ENCODE measurements at places on chromosomes 5 and 9. TPM values are rescaled to one million over a fixed set of nuclear protein-coding genes. Genes with fewer than 3 reads are reported as not detected.

- DNase-seq = peak; percentile 3
Observed at GRCh38 chr5:1961952-1962595, 79.3 kb upstream of the IRX4 start.

- DNase-seq = no peak
Observed at GRCh38 chr5:170628028-170628427, 124.2 kb downstream of the KCNIP1 start.

DNA sequence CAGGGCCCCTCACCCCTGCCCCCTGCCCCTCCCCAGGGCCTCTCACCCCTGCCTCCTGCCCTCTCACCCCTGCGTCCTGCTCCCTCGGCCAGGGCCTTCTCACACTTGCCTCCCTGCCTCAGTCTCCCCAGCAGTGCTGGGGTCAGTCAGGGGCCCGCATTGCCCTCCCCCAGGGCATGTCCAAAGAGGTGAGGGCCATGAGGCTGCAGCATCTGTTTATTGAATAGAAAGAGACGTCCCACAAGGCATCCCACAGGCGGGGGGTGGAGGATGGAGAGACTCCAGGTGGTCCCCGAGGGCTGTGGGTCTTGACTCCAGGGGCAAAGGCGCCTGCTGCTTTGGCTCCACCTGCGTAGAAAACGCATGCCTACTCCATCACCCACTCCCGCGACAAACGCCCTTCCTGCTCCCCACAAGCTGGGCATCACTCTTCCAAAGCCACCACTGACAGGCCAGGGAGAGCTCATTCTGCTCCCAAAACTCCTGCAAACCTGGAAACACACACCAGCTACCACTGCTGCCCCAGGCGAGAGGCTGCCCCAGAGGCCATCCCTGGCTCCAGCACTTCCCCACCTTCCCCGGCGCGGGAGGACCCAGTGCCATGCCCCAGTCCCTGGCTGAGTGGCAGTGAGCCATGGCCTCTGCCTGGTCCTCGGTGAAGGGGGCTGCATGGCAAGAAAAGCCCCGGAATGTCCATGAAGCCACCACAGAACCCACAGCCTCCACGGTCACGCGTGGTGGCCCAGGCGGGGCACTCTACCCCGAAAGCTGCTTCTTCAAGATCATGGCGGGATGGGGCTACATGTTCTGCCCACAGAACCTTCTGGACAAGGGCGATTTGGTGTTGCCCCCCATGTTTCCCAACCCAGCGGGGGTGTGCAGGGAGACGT lies 1.6 kb upstream of the LCN8 start:
- DNase-seq = no peak

DNA sequence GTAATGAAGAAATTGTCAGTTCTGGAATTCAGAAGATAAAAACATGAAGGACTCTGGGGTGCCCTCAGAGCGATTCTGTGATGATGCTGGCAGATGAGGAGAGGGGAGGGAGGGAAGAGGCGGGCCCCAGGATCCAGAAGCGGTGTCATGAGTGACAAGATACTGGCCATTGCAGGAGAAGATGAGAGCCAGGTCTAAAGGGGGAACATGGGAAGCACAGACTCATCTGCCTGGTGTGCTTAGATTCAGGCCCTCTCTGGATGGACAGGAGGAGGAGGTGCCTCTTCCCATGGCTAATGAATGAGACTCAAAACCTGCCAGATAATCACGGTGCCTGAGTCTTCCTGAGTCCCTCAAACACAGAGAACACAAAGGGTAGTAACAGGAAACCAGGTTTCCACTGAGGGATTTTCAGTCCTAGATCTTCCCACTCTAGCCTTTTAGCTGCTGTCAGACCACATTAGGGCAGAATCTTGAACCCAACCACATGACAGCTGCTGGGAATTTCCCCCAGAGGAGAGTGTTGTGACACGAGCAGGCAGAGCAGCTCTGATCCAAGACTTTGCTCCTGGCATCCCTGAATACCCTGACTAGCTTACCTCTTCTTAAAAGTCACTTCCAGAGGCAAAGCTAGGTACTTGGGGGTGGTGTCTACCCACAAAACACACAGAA lies 28.2 kb upstream of the HSPA9 start:
- peak; percentile 53 for DNase-seq

GRCh38 chr9:129954868-129955550 lies 88.0 kb downstream of the FNBP1 start:
- DNase-seq = no peak

- DNase-seq = peak; percentile 86
Observed at GRCh38 chr9:129962889-129963703, 79.9 kb downstream of the FNBP1 start.

DNA sequence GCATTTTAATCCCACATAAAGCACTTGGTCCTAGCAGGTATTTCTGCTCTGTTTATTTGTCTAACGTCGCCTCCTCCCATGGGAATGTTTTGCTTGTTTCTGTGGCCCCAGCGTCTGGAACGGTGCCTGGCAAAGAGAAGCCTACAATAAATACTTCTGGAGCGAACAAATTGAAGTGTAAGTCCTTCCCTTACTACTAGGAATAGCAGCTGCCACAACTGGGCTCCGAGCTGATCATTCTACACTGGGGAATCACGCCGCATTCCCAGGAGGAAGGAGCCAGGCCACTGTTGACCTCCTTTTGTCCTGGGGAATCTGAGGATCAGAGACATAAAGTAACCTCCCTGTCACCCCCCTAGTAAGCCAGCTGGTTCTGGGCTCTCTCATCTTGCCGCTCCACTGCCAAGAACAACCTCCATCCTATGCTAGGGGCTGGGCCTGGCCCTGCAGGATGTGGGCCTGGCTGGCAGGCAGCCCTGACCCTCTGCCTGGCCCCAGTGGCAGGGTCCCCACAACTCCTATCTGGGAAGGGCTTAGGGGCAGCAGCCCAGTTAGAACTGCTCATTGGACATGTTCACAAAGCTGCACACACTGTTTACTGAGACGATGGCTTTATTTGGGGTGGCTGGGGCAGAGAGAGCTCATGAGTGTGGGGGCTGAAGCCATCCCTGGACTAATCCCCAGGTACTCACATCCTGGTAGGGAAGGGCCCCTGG lies 82.8 kb downstream of the GTF3C4 start:
- DNase-seq = no peak

DNA sequence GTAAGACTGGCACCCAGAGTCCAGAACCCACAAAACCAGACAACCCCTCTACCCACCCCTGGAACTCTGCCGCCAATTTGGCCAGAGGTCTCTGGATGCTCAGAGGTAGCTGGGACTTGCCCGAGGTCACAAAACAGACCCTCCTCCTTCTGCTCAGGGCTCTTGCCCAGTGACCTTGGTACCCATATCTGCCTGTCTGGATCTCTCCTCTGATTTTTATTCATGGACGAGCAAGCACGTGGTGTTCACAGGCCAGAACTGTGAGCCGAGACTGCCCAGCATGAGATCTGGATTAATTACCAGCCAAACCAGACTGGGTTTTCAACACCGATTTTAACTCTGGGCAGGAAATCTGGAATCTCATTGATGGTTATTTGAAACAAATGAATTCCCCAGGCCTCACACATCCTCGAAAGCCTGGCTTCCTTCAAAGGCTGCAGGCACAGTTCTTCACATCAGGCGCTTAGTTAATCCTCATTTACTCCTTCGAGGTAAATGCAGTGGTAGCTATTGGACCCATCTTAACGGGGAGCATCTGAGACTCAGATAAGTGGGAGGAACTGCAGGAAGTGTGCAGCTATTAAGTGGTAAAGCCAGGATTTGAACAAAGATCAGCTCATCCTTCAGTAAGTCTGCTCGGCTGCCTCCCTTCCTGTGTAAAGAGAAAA lies 21.4 kb downstream of the COL27A1 start:
- no peak for DNase-seq

- DNase-seq = no peak
Observed at GRCh38 chr5:145586661-145587307, 248.4 kb downstream of the PRELID2 start.

DNA sequence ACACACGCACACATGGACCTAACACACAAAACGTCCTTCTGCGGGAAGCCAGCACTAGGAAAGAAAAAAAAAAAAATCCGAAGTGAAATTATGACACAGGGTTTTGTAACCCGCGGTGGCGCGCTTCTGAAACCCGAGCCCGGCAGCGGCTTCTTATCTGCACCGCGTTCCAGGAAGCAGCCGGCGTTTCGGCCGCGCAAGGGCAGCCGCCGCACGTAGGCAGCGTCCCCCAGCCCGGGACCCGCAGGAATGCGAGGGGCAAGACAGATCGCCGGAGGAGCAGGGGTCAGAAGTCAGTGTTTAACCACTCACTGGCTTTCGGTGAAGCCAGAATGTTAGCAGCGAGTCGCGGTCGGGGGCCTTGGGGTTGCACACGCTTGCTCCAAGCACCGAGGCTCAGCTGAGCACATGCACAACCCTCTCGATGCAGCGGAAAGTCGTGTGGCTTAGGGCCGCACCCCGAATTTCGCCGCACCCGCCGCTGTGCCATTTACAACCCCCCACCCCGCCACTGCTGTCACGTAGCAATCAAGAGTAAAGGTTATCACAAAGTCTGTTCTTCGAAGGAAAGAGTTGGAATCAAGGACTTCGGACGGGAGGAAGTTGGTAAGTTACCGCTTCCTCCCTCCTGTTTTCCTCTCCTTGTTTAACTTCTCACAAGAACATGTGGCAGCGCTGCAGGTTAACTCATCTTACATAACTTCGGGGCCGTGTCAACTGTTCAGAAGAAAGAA lies 167.9 kb downstream of the AUH start:
- peak; percentile 92 for DNase-seq

GRCh38 chr5:65192331-65192730 lies 289.4 kb downstream of the ADAMTS6 start:
- DNase-seq = no peak

GRCh38 chr5:73596705-73597328 lies 29.2 kb upstream of the ARHGEF28 start:
- DNase-seq = peak; percentile 29

DNA sequence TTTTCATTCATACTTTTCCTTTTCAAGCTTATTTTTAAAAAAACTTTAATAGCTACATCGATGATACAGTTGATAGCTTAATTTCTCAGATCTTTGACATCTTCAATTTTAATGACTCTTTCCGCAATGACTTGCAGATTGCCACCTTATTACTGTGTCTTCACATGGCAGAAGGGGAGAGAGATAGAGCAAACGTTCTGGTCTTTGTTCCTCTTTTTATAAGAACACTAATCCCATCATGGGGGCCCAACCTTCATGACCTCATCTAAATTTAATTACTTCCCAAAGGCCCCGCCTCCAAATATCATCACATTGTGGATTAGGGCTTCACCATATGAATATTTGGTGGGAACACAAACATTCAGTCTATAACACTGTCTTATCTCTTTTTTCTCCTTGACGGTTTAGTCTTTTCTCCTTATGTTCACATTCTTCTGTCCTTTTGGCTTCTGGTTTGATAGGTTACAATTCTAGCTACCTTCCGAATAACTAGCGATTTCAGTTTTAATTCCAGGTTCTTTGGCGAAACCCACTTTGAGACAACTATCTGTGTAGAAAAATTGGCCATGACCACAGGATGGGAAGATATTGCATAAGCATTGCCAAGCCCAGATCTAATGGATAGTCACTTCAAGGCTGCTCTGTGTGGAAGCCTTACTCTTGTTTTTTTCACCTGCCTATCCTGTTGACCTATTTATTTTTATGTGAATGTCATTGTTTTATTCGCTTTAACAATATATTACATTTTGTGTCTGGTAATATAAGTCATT lies 5.0 kb downstream of the ZNF189 start:
- no peak for DNase-seq

DNA sequence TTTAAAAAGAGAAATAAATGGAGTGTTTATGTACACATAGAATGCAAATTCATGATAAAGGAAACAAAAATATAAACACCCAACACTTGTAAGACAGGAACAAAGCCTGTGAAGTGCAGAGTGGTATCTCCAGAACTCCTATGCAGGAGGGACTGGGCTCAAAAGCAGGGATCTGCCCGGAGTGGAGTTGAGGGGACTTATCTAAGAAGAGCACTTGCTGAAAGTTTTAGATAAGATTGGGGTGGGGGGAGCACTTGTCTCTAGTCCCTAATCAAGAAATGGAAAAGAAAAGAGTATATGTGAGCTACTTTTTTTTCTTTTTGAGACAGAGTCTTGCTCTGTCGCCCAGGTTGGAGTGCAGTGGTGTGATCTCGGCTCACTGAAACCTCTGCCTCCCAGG lies 840.4 kb downstream of the MAT2B start:
- DNase-seq = no peak

DNA sequence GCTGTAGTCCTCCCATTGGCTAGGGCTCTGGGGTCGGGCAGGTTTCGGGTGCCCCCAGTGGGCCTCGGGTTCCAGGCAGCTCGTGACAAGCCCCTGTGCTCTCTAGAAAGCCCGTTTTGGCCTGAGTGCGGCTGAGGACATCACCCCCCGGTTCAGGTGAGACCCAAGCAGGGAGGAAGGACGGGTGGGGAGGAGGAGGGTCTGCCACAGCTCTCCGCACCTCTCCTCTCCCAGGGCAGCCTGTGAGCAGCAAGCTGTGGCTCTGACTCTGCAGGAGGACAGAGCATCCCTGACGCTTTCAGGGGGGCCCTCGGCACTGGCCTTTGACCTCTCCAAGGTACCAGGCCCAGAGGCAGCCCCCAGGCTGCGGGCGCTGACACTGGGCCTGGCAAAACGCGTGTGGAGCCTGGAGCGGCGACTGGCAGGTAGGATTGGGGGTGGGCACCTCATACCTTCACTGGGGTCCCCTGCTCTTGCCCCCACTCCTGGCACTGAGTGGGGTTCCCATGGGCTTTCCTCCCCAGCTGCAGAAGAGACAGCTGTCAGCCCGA lies 672 bp downstream of the PAXX start:
- DNase-seq = no peak

GRCh38 chr9:8782237-8782636 lies 982.7 kb upstream of the DMAC1 start:
- DNase-seq = no peak

GRCh38 chr9:136022731-136023409 lies 61.7 kb upstream of the UBAC1 start:
- no peak for DNase-seq

- DNase-seq = no peak
Observed at GRCh38 chr9:89178830-89179539, 367 bp upstream of the SHC3 start.

DNA sequence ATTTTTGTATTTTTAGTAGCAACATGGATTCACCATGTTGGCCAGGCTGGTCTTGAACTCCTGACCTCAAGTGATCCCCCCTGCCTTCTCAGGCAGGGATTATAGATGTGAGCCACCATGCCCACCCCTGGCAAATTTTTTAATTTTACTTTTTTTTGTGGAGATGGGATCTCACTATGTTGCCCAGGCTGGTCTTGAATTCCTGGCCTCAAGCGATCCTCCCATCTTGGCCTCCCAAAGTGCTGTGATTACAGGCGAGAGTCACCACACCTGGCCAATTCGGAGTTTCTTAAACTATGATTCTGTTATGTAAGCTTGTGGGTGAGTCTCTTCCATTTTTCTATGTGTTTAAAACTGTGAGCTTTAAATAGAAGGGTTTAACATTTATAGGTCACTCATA lies 27.6 kb downstream of the PCBD2 start:
- DNase-seq = no peak

- no peak for DNase-seq
Observed at GRCh38 chr9:94855903-94856302, 129.4 kb downstream of the AOPEP start.

KCNN2 gene
- not detected for total RNA-seq

GRIA1 gene
- total RNA-seq = not detected

SOHLH1 gene
- not detected for total RNA-seq

MINAR2 gene
- total RNA-seq = not detected

SLC4A9 gene
- not detected for total RNA-seq

SETD9 gene
- total RNA-seq = 8.1 TPM

ABHD17B gene
- total RNA-seq = 15.5 TPM

ZNF483 gene
- 2.8 TPM for total RNA-seq

OR1J2 gene
- not detected for total RNA-seq

FAM163B gene
- not detected for total RNA-seq

ACOT12 gene
- not detected for total RNA-seq

Data from activated CD8-positive, alpha-beta T cell treated with anti-CD3 and anti-CD28 coated beads for 36 hours (primary cell).